ENCODE measurements at places on chromosomes 4 and X.
A peak's percentile ranks its signal among the peaks of the same experiment; 100 is the strongest.

- DNase-seq, result no peak
These were observed 600.9 kb downstream of the MID1IP1 start for GRCh38 chrX:39402158-39402557.

DNA sequence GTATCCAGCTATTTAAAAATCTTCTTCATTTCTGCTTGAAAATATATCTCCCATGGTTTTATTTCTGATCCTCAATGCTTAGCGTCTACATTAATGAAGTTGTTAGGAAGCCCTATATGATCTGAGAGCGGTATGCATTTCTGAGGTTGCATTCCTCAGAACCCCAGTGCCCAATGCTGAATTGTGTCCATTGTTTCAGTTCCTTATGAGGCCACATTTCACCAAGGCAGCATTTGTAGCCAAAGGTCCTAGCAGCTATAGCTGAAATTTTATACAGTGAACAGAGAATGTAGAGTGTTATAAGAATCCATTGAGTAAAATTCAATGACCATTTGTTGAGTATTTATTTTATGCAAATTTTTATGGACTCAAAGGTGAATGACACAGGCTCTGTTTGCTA lies 209.5 kb downstream of the PCDH7 start:
- DNase-seq, result no peak

DNA sequence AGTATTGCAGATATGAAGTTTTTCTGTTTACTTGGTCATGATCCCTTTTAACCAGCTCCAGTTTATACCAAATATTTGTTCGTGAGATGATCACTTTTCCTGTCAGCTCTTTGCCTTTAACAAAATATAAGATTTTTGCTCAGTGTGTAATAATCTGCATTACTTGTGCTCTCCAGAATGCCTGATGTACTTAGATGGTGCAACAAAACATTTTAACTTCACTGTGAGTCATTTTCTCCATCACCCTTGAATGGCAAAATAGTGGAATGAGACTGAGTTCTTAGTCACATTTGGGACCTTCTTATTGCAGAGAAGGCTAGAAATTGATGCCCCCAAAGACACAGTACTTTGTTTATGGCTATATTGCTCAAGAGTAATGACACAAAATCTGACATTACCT lies 252.0 kb downstream of the FRMPD4 start:
- no peak for DNase-seq

DNA sequence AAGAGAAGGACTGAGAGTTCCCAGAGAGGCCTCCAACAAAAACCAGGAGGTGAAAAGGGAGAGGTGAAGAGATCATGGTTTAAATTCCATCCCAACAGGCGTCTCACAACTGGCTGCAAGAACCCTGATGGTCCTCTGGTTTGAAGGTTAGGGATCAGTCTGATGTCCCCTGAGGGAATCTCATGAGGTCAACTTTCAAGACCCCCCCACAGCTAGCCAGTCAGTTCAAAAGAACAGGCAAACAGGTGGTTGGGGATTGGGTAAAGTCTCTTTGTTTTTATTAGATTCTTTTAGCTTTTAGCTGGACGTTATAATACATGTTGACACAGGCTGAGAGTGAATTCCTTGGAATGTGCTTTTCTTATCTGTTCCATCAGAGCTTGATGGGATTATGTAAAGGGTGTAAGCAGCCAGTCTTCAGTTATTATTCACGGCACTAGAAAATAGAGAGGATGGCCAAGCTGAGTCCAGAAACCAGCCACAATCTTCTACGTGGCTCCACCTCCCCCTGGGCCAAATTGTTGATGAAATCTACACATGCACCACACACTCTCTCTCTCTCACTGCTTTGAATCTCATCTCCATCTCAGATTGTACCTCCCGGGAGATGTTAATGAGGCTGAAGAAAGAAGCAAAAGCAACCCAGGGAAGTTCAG lies 20.8 kb downstream of the ENPP6 start:
- no peak for DNase-seq

GRCh38 chr4:112214390-112215264 lies 17.0 kb upstream of the AP1AR start:
- DNase-seq, result no peak

- no peak for DNase-seq
These were observed 171.9 kb downstream of the MAGEB5 start for GRCh38 chrX:26387906-26388305.

DNA sequence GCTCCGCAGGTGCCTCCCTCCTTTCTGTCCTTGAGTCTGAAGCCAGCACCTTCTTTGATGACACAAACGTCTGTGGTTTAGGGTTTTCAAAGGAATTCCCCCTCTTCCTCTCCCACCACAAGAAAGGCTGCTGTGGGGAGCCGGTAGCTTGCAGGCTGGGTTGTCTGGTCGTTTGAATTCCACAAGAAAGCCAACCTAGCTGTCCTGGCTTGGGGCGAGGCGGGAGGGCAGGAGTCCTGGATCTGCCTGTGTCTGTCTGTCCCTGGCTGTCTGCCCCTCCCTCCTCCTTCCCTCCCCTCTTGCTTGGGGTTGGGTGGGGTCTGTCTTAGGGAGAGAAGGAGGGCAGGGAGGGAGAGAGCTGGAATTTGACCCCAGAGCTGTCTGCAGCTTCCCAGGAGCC lies 56.3 kb downstream of the SHROOM2 start:
- DNase-seq, result no peak

- no peak for DNase-seq
These were observed 23.9 kb upstream of the ASB5 start for GRCh38 chr4:176292920-176293319.

GRCh38 chr4:18621186-18621585 lies 599.6 kb upstream of the LCORL start:
- no peak for DNase-seq

- peak; percentile 10 for DNase-seq
These were observed 27.1 kb upstream of the SLC9B1 start for GRCh38 chr4:103046416-103047290.
